ENCODE measurements at places on chromosomes 16 and 17.

GRCh38 chr16:54938212-54939028 is 7.8 kb downstream of the IRX5 start:
- no peak for DNase-seq

GRCh38 chr16:59045501-59045900 is 311.4 kb upstream of the GOT2 start:
- DNase-seq, result no peak

DNA sequence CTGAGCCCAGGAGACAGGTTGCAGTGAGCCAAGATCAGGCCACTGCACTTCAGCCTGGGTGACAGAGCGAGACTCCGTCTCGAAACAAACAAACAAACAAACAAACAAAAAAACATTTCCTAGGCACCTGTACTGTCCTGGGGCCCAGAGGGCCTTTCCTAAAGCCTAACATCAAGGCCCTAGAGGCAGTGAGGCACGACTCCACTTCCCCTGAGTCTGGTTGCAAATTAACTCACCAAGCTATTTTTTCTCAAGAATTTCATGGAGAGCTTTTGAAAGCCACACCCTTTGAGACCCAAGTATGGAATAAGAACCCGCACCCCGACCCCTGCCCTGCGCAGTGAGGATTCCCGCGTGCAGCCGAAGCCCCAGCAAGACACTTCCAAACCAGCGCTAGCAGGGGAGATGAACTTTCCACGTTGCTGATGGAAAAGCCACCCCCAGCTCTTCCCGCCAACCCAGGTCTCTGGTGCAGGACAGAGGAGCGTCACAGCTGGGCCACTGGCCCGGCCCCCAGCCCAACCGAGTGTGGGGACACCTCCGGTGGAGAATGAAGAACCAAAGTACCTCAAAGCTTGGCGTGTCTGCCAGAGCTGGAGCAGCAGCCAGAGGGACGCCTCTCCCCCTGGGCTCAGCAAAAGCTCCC is 1.2 kb downstream of the CHST5 start:
- DNase-seq, result no peak

DNA sequence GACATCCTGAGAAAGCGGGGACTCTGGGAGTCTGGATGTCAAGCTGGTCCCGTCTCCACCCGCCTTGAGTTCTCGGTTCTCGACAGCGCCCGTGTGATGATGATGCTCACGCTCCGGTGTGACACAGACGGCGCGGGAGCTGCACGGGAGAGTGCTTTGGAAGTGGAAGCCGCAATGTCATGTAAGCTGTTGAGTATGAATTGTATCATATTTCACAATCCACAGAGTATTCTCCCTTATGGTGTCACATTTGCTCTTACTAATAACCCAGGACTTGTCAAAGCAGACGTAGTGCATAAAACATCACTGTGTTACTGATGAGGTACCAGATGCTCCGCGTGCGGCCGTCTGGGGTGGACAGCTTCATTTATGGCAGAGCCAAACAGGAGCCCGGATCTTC is 217.5 kb upstream of the CHMP6 start:
- DNase-seq, result no peak

GRCh38 chr17:37820313-37820994 is 75.6 kb upstream of the HNF1B start:
- DNase-seq, result no peak

GRCh38 chr16:46757339-46758050 is 9.4 kb upstream of the MYLK3 start:
- DNase-seq, result no peak

- no peak for DNase-seq
Measured at GRCh38 chr17:3630781-3631180, 5.3 kb downstream of the SHPK start.

GRCh38 chr17:83185023-83186002 is 105.9 kb downstream of the METRNL start:
- DNase-seq, result no peak

DNA sequence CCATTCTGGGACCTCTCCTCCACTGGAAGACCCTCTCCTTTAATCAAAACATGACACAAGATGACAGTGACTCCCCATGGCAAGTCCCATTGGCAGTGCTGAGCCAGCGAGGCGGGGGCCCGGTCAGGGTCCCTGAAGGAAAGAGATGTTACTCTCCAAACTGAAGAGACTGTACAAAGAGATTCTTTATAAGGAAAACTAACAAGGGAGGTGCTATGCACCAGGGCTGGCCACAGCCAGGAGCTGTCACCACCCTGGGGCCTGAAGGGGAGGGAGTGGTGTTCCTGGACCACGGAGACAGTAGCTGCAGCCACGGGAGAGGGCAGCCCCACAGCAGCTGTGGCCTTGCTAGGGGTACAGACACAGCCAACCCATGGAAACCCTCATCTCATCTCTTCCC is 123.1 kb downstream of the XYLT1 start:
- no peak for DNase-seq

DNA sequence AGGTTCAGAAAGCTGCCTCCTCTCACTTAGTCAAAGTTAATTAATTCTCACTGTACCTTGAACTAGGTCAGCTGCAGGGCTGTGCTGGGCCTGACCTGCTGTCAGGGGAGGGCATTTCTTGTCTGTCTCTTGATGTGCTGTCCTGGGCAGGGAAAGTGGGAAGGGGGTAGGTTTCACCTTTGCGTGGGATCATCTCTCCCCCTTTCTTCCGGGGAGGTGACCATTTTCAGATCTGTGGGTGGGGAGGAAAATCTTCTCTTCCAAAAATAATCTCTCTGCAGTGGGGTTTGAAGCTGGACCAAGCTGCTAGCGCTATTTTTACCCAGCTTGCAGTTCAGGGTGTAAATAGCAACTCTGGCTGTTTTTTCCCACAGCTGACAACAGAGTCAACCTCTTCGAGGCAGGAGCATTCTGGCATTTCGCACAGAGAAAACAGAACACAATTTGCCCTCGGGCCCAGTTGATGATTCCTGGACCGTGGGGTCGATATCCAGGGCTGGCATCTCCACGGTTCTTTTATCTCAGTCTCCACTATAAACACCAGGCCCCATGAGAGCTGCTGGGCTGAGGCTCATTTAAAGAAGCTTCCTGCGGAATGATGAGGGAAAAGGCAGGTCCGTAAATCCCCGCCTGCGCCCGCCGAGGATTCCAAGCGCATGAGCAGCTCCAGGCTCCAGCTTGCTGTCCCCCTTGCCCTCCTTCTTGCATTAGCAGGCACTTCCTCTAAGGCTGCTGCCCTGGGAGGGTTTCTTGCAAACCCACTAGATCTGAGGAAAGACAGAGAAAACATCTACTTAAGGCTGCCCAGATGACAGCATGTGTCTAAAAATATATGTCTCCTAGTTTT is 93.9 kb downstream of the YPEL2 start:
- no peak for DNase-seq

GRCh38 chr16:19745286-19746010 is 27.4 kb downstream of the IQCK start:
- no peak for DNase-seq

DNA sequence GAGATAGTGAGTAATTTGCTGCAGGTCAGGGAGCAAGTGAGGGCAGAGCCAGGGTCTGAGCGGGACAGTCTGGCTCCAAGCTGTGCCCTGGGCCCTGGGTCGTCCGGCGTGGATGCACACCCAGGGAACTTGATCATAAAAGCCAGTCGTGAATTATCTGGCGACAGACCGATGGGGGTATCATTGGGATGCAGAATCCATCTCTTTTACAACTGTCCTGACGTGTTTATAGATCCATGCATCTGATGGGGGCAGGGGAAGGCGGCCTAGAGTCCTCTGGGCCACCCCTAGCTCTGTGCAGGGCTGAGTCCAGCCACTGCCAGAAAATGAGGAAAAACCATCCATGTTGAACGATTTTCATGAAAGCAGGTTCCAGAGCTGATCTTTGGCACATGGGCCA is 332.8 kb downstream of the C16orf95 start:
- no peak for DNase-seq

DNA sequence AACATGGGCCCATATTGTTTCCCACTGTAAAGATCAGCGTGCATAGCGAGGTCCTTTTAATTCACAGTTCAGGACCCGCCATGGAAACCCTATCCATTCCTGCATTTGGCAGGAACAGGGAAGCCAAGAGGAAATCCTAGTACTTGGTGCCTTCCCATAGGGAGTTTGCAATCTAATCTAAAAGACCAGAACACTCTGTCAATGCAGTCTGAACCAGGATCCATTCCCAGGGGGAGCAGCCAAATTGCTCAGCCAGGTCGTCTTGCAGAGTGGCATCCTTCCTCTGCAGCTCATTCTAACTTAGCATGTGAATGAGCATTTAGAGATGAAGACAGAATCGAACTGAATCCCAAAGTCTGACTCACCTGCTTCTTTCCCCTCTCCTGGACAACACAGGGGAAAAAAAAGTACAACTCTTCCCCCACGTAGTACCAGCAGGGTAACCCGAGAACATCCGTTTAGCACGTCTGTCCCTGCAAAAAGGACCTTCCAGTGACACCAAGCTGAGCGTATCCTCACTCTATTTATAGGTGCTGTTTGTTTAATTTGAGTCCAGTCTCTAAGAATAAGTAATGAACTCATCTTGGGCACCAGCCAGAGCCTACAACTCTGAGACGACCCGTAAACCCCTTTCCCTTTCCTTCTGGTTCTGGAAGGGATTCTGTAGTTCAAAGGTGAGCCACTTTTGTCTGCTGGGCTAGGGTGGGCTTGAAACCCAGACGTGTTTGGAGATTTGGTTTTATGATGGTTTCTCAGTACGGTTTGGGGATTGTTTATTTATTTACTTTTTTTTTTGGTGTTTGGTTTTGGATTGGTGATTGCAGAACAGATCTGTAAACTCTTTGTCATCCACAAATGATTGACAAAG is 74.5 kb downstream of the ERCC4 start:
- DNase-seq, result no peak

DNA sequence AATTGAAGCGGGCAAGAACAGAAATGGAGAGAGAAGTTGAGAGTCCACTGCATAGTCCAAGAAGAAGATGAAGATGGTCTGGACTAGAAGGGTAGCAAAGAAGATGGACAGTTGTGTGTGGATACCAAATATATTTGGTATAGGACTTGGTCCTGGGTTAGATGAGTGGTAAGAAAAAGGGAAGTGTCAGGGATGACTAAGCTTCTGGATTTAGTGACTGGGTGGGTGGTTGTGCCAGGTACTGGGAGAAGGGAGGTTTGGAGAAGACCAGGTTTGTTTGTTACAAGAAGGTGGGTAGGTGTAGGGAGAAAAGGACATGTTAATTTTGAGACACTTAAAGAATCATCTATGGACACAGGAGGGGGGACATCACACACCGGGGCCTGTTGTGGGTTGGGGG is 5.4 kb downstream of the VMP1 start:
- no peak for DNase-seq

GRCh38 chr16:54957403-54958166 is 26.9 kb downstream of the IRX5 start:
- DNase-seq, result peak; percentile 62

- no peak for DNase-seq
Measured at GRCh38 chr16:19850131-19850817, 34.4 kb downstream of the GPRC5B start.

DNA sequence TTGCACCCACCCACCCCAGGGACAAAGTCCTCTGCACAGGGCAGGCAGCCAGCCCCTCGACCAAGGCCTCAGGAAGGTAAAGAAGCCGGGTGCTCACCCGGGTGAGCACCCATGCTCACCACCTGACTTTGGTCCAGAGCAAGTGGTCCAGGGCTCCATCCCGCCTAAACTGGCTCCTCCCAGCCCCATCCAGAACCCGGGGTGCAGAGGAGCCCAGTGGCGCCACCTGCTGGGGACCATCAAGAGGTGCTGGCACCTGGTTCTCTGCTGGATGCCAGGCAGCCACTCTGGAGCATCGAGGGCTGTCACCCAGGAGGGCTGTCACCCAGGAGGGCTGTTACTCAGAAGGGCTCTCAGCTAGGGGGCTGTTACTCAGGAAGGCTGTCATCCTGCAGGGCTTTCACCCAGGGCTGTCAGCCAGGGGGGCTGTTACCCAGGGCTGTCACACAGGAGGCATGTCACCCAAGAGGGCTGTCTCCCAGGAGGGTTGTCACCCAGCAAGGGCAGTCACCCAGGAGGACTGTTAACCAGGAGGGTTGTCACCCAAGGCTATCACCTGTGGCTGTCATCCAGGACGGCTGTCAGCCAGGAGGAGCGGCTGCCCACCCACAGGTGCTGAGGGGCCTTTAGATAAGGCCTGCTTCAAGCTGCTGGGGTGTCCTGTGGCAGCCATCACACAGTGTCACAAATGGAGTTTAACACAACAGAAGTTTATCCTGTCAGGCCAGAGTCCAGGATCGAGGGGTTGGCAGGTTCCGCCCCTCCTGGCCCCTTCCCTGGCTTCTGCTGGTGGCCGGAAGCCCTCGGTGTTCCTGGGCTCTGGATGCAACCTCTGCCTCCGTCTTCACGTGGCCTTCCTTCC is 98.5 kb downstream of the TNFRSF13B start:
- DNase-seq, result peak; percentile 54

- no peak for DNase-seq
Measured at GRCh38 chr17:81194941-81195901, 27.5 kb downstream of the CEP131 start.

DNA sequence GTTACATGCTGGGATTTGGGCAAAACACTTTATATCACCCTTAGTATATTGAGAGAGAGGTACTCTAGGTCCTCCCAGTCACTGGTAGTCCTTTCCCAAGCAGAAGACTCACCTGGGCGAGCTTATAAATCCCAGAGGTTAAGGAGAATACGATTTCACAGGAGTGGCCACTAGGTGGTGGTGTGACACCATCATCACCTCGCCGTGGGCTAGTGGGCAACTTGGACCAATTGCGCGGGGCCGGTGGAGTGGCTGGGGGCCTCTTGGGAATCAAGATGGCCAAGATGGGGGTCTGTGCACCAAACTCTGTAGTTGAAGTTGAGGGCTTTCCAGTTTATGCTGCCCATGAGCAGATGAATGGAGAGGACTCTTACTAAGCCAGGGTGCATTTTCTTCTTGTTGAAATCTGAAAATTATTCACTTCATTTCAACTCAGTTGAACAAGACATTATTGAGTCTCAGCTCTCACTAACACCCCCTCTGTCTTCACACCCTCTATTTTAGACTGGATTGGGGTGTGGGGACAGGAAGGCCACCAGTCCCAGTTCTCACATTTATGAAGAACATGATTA is 38.2 kb upstream of the PIRT start:
- DNase-seq, result peak; percentile 41

Data from hematopoietic multipotent progenitor cell treated with erythropoietin and hydrocortisone succinate and interleukin-3 and kit ligand, for 8 days (in vitro differentiated cells).